Inflammatory macrophage (primary cell): ENCODE measurements at places on chromosomes 7 and 10.

GRCh38 chr10:11505639-11506038 is 105.8 kb downstream of the USP6NL start:
- no peak for DNase-seq

- DNase-seq: no peak
Observed at GRCh38 chr10:43680035-43680434, 31.4 kb upstream of the ZNF32 start.

GRCh38 chr10:62250594-62251198 is 17.9 kb downstream of the RTKN2 start:
- no peak for DNase-seq

GRCh38 chr10:124152139-124153022 is 59.0 kb upstream of the CHST15 start:
- DNase-seq: peak; percentile 53

DNA sequence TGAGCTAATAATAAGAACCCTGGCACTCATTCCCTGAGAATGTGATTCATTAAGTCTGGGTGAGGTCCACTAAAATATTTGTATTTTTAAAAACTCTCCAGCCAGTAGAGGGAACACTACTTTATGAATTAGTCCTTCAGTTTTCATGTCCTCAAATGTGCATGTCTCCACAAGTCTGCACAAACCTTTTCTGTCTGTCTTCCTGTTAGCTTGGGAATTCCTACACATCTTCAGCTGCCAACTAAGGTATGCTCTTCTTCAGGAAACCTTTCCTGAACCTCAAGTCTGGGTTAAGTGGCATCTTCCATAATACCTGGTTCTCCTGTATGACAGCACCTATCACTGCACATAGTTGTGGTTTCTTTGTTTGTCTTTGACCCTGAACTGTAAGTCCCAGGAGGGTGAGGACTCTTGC is 119.6 kb upstream of the MKX start:
- no peak for DNase-seq

GRCh38 chr7:123538897-123539296 is 4.5 kb upstream of the IQUB start:
- DNase-seq: no peak

GRCh38 chr10:106284802-106285587 is 879.5 kb downstream of the SORCS1 start:
- no peak for DNase-seq

GRCh38 chr7:90692396-90692795 is 96.3 kb downstream of the CDK14 start:
- no peak for DNase-seq
